ENCODE measurements at places on chromosomes 3 and 15.

- DNase-seq, result no peak
These were observed 194.3 kb downstream of the RORA start for GRCh38 chr15:61034678-61035291.

DNA sequence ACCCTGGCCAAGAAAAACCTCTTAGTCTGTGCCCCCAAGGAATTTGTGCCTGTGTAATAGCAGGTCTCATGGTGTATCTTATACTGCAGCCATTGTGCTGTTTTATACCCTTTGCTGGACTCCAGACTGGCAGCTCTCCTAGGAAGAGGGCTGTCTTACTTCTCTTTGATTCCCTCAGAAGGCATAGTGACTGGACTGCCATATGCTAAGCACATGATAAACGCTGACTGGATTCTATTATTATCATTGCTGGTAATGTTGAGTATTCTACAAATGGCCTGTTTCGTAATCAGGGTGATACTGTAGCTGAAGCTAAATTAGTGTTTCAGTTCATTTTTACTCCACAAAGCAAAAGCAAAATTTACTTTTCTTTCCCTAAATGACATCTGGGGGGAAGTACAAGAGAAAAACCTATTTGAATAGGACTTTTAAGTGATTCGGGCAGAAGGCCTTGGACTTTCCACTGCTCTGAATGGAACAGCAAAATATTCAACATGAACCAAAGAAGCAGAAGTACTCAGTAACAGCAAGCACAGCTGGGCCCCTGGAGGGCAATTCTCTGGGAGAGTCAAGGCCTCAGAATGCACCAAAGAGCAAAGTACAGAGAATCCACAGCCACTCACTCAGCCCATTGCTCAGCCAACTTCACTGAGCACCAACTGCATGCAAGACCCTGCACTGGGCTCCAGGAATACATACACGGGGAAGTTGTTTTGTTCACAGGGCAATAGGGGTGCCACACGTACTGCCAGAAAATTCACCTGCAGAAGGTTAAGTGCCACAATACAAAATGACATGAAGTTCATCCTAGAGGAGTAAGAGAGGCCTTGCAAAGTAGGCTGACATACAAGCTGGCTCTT lies 7.9 kb upstream of the BCL2A1 start:
- DNase-seq, result no peak

- DNase-seq, result no peak
These were observed 189.2 kb downstream of the CADM2 start for GRCh38 chr3:85148036-85148435.

DNA sequence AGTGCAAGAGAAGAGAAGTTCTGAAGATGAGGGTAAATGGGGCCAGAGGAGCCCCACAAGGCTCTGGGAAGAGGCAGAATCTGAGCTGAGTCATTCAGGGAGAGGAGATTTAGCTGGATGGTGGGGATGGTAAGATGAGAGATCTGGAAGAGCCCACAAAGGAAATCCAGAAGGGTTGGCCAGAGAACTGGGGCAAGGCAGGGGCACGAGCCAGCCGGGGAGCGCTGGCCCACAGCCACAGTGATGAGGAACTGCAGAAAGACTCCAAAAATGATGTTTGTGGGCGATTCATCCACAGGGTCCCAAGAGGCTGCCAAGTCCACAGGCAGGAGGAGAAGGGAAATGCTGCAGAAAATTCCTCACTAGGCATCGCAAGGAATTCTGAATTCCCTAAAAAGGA lies 75.9 kb upstream of the ATP2B2 start:
- no peak for DNase-seq

DNA sequence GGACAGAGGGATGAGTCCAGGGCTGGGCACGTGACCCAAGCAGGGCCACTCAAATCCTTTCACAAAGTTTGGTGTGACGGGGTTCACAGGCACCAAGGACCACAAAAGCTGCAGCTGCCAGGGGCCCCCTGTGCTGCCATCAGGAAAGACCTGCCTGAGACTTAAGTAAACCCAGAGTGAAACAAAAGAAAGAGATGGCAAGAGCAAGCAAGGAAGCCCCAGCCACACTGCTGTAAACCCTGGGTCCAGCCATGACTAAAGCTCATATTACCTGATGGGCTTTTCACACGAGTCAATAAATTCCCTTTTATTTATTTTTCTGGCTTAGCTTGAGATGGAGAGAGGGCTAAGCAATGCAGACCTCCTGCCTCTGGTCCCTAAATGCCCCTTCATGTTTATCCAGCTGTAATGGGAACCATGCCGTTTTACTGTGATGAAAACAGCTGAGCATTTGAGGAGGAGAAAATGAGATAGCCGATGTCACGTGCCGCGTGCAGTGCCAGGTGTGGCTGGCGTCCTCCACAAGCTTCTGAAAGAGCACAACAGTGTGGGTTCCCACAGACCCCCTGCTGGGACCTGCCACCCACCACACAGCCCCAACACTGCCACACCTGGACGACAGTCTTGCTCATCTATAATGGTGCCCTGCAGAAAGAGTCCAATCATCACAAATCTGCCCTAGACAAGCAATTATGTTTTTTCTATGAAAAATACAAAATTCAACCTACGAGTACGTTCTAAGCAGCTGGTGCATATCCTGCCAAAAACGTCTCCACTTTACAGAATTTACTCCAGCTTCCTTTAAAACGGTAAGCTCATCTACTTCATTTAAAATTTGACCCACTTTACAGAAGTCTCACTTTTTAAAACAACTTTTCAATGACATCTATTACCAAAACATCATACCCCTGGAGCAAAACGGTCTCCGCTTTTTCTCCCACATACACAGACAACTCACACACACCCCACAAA lies 34.2 kb downstream of the ADAMTS17 start:
- DNase-seq, result no peak

DNA sequence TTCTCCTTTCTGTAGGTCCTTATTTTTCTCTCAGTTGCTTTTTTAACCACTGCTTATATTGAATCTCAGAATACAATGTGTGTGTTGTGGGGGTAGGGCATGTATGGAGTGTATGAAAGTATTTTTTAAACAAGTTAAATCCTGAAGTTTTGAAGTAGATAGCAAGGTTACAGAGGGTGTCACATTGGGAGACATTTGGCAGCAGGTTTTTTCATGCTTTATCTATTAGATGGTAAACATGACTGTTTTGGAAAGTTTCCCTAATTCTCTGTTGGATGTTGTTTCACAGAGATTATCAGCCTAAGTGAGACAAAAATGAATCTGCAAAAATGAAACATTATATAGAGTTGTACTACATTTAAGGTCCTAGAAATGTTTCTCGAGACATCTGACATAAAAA lies 190.6 kb upstream of the ARPP21 start:
- DNase-seq, result no peak

DNA sequence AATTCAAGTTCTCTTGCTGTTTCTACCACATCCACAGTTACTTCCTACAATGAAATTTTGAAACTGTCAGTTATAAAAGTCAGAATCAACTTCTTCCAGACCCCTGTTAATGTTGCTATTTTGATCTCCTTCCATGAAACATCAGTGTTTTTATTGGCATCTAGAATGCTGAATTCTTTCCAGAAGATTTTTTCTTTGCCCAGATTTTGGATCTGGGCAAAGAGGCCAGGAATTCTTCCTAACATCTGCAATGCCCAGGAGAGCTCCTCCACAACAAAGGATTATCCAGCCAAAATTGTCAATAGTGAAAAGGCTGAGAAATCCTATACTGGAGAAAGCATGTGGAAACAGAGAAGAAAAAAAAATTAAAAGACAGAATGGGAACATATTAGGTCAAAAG lies 75.5 kb downstream of the SERPINI1 start:
- DNase-seq, result no peak

DNA sequence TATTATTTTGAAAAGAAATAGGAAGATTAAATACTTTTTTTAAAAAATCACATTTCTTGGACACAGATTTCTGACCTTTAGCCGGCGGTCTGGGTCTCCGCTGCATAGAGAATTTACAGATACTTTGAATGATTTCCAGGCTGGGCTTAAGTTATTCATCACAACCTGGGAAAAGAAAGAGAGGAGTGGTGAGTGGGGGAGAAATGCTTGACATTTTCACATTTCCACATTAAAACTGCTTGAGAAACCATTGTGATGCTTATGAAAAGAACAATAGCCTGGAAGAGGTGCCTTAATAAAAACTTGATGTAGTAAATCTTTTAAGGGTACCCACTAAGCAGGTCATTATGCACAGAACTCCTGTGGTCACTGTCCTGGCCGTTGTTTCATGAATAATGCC lies 166.8 kb upstream of the MRPL3 start:
- DNase-seq, result no peak

- no peak for DNase-seq
These were observed 73.7 kb upstream of the CADPS start for GRCh38 chr3:62948921-62949320.

DNA sequence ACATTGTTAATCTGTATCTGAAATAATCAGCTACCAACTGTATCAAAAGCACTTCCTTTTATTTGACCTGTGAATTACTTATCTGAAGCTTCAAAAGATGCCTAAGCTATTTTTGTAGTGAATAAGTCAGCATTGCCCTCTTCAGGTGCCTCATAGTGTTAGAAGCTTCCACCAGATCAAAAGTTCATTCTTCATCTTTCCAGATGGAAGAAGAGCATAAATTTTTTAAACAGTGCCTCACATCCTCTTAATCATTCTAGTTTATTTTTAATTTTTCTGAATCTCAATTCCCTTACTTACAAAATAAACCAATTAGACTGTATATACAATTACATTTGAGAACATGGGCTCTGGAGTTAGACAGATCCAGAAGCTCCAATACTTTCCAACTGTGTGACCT lies 65.0 kb downstream of the MYO5A start:
- DNase-seq, result no peak

- DNase-seq, result no peak
These were observed 19.8 kb upstream of the CHCHD6 start for GRCh38 chr3:126684218-126684751.

- no peak for DNase-seq
These were observed 975 bp downstream of the PCSK6 start for GRCh38 chr15:101488300-101489164.

- DNase-seq, result no peak
These were observed 565.4 kb downstream of the ROBO2 start for GRCh38 chr3:77605308-77605707.

- no peak for DNase-seq
These were observed 41.4 kb downstream of the MYLK start for GRCh38 chr3:123842711-123843110.

- no peak for DNase-seq
These were observed 64.9 kb downstream of the ATP10A start for GRCh38 chr15:25797936-25798901.

- no peak for DNase-seq
These were observed 13.8 kb downstream of the TLNRD1 start for GRCh38 chr15:81014446-81015093.

GRCh38 chr3:144687862-144688261 lies 716.2 kb downstream of the DIPK2A start:
- DNase-seq, result no peak

GRCh38 chr3:66838704-66839103 lies 159.4 kb upstream of the KBTBD8 start:
- DNase-seq, result no peak

DNA sequence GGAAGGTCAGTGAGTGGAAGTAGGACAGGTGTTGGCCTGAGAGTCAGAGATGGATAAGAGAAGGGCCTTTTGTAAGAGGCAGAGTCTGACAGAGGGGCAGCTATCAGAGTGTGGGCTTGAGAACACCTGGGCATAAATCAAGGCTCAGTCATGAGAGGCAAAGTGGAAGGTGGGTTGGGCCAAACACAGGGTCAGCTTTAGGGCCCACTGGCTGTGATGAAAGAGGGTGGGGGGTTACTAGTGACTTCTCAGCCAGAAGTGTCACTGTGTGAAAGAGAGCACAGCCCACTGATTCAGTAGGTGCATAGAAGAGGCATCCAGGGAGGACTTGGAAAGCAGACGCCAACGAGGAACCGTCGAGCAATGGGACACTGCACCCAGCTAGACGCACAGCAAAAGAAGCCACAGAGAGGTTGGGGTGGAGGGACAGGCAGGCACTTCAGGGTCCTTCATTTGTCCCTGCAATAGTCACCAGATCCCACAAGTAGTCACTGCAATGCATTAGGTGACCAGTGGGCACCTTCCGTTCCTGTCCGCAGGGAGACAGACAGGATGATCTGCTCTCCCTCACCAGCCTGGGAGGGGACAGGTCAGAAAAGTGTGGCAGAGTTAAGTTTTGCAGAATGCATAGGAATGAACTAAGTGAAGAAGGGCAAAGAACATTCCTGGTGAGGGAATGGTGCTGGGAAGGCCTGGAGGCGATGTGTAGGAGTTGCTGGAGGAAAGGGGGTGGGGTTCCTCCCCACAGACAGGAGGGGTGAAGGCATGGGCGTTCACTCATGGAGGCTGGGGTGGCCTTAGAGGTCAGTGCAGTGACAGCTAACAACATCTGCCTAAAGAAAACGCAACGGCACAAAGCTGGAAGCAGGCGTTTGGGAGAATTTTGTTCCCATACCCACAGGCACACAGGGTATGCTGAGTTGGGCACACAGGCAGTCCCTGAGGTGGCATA lies 36.3 kb downstream of the MESD start:
- no peak for DNase-seq

DNA sequence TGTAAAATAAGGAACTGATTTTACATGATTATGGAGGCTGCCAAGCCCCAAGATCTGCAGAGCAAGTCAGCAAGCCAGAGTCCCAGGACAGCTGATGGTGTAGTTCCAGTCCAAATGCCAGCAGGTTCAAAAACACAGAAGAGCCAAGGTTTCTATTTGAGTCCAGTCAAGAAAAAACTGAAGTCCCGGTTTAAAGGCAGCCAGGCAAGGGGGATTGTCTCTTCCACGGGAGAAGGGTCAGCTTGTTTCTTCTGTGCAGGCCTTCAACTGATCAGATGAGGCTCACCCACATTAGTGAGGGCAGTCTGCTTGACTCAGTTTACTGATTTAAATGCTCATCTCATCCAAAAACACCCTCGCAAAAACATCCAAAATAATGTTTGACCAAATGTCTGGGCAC lies 246.2 kb downstream of the PLCL2 start:
- no peak for DNase-seq

DNA sequence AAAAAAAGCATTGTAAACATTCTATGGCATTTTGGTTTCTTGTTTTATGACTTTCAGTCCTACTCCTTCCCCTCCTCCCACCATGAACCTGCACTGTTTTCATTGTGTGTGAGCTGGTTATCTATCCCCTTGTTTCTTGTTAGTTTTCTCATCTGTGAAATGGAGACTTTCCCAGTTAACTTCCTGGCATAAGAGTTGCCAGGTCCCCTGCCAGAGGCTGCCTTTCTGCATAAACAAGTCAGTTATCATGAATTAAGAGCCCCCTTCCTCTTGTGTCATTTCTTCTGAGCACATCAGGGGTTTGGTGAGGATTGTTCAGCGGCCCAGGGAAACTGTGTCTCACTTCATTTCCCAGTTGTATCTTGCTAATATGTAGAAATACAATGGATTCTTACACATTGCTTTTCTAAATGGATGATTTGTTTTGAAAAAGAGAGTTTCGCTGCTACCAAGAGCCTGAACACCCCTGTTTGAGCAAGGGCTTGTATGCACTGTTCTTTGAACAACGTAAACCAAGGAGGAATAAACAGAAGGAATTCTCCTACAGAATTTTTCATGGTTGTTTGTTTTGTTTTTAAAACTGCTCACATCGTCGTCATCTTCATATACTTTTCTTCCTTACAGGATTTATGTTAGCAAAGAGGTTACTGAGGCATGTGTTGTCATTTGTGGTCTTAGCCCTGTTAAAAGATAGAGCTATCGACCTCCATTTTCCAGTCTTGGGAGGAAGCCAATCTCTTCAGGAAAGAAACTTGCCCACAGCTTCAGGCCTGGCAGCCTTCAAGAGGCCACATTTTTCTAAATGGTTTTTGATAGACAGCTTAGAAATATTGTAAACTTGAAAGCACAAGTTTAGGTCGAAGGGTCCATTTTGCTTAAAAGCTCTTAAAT lies 144.6 kb upstream of the IL12A start:
- no peak for DNase-seq

All from activated naive CD8-positive, alpha-beta T cell treated with anti-CD3 and anti-CD28 coated beads, Interleukin-2, amount 10 ng/mL, durations not matched to agents 7 days and 5 days (primary cell).